Suprapubic skin (tissue), 4 donors: ENCODE measurements at places on chromosomes 5 and 9. TPM values are rescaled to one million over a fixed set of nuclear protein-coding genes. Genes with fewer than 3 reads are reported as not detected.
A peak's percentile ranks its signal among the peaks of the same experiment; 100 is the strongest.

The KIF20A gene
- total RNA-seq, result 2.1 TPM

GRCh38 chr9:113879911-113880310 lies 3.8 kb downstream of the ZNF618 start:
- H3K4me1 ChIP-seq, result peaks cover 25% of the 10 kb centered on the region

- no peak overlapping the region for H3K4me3 ChIP-seq
- H3K36me3 ChIP-seq, result no peaks in the 10 kb centered on the region
- H3K27me3 ChIP-seq, result peaks cover 51% of the 10 kb centered on the region
These were observed 112.2 kb downstream of the FOXD1 start for GRCh38 chr5:73336366-73336765.

DNA sequence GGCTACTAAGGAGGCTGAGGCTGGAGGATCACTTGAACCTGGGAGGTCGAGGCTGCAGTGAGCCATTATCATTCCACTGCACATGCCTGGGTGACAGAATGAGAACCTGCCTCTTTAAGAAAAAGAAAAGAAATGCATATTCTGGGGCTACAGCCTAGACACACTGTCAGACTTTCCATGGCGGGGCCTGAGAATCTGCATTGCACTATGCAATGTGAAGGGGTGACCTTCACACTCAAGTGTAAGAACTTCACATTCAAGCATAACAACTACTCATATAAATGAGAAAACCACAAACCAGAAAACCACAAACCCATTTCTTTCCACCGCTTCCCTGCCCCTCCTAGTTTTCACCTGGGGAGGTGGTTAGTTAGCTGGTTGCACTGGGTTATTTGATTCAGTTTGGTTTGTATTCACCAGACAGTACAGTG lies 18.0 kb upstream of the FBP2 start:
- no peaks in the 10 kb centered on the region for H3K4me1 ChIP-seq
- DNase-seq, result no peak
- no peak overlapping the region for H3K27ac ChIP-seq

DNA sequence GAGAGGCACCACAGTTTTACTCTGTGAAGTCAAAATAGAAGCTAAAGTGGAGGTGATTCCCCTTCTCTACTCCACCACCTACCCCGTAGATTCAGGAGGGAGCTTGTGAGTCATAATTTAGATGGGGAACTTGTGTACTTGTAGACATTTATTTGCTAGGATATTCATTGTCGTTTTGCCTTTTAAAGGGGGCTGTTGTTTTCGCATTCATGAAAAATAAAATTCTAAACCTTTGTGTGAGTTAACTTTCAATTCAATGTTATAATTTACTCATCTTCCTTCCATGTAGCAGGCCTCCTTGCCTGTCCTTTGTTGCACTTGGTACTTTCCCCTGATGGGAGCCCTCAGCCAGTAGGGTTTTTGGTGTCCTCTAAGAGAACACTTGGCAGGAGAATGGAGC lies 22.0 kb downstream of the SECISBP2 start:
- no peak overlapping the region for H3K4me3 ChIP-seq
- peaks cover 93% of the 10 kb centered on the region for H3K36me3 ChIP-seq
- H3K27ac ChIP-seq, result no peak overlapping the region
- H3K27me3 ChIP-seq, result no peaks in the 10 kb centered on the region

The LNPEP gene
- 61.7 TPM for total RNA-seq

- H3K27me3 ChIP-seq, result no peaks in the 10 kb centered on the region
- H3K36me3 ChIP-seq, result no peaks in the 10 kb centered on the region
- peak overlapping the region; percentile 58 for H3K27ac ChIP-seq
These were observed 32.1 kb upstream of the HSD17B4 start for GRCh38 chr5:119420169-119420568.

The ZBED3 gene
- total RNA-seq, result 3.7 TPM

- H3K27me3 ChIP-seq, result no peaks in the 10 kb centered on the region
- H3K27ac ChIP-seq, result no peak overlapping the region
- no peaks in the 10 kb centered on the region for H3K36me3 ChIP-seq
- peaks cover 33% of the 10 kb centered on the region for H3K4me1 ChIP-seq
- H3K4me3 ChIP-seq, result no peak overlapping the region
- DNase-seq, result no peak
These were observed 20.6 kb downstream of the WNK2 start for GRCh38 chr9:93204470-93205043.
